ENCODE measurements at places on chromosomes 1 and 21. TPM values are rescaled to one million over a fixed set of nuclear protein-coding genes. Genes with fewer than 3 reads are reported as not detected.

The ST6GALNAC5 gene
- 15.2 TPM for polyA plus RNA-seq

The OPTC gene
- polyA plus RNA-seq: not detected

The HSPA6 gene
- 0.93 TPM for polyA plus RNA-seq

GRCh38 chr1:31011719-31012118 is 53.8 kb downstream of the PUM1 start:
- DNase-seq: no peak

The BTBD19 gene
- polyA plus RNA-seq: 10.5 TPM

The ZC3H12A gene
- 0.65 TPM for polyA plus RNA-seq

DNA sequence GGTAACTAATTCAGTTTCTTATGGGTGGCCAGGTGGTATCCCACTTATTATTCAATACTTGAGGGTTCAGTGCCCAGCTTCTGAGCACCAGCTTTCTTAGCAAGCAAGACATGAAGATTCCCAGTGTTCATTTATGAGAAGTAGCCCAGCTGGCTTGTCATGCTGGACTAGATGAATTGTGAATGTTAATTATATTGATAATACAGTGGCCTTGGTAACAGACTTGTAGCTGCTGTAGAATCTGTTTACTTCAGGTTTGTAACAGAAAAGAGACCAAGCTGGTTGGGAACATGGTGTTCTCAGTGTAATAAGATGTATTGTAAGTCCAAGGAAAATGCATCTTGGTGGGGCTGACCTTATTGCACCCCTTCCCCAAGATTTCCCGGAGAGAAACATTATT is 10.1 kb downstream of the AHCYL1 start:
- DNase-seq: no peak

GRCh38 chr21:34880401-34880800 is 168.7 kb downstream of the RUNX1 start:
- DNase-seq: no peak

GRCh38 chr1:181798191-181798926 is 263.2 kb downstream of the ZNF648 start:
- no peak for DNase-seq

The RGS1 gene
- 13.1 TPM for polyA plus RNA-seq

The PGBD2 gene
- polyA plus RNA-seq: 7.2 TPM

GRCh38 chr1:62796221-62796620 is 12.3 kb downstream of the ATG4C start:
- no peak for DNase-seq

The ADAM30 gene
- polyA plus RNA-seq: not detected

- no peak for DNase-seq
Observed at GRCh38 chr21:41730367-41730765, 36.5 kb downstream of the RIPK4 start.

DNA sequence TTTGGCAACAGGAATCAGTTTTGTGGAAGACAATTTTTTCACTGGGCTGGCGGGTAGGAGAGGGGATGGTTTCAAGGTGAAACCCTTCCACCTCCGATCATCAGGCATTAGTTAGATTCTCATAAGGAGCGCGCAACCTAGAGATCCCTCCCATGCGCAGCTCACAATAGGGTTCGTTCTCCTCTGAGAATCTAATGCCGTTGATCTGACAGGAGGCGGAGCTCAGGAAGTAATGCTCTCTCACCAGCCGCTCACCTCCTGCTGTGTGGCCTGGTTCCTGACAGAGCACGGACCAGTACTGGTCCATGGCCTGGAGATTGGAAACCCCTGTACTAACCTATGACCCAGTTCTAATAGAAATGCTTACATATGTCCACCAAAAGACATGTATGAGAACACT is 96.6 kb upstream of the KIAA1614 start:
- no peak for DNase-seq

DNA sequence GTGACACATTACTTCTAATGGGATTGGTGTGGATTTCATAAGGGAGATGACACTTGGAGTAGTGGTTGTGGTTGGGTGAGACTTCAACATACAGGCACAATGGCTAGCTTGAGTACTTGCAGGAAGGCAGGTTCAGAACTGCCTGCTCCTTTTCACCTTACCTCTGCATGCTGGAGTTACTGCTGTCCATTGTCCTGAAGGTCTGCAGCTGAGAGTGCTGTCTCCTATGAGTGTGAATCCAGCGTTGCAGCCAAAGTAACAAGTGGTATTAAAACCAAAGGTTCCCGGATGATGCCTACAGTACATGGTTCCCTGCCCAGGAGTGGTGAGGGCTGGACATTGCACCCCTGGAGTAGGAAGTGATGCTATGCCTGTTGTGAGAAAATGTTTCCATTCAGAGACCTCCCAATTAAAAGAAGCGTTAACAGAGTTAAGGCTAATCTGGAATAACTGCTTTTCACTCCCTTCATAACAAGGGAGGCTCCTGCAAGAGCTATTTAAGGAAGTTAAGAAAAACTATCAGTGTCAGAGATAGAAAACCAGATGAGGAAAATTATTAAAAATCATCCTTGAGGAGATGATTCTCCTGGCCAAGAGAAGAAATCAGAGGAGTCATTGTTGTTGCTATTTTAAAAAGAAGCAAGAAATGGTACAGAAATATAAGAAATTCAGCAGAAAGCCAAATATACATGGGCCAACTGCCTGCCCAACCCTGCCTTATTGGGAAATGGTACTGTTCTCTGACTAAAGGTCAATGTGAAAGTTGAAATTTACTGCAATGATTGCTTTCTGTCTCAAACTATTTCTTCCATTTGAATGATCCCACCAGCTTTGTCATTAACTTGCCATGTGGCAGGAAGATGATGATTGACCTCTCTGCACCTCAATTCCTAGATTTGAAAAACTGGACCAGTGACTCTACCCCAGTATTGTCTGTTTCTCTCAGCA is 9.8 kb upstream of the F5 start:
- DNase-seq: no peak

GRCh38 chr1:58885998-58886397 is 102.2 kb upstream of the JUN start:
- DNase-seq: no peak

- DNase-seq: no peak
Observed at GRCh38 chr1:110341146-110341871, 2.1 kb downstream of the RBM15 start.

DNA sequence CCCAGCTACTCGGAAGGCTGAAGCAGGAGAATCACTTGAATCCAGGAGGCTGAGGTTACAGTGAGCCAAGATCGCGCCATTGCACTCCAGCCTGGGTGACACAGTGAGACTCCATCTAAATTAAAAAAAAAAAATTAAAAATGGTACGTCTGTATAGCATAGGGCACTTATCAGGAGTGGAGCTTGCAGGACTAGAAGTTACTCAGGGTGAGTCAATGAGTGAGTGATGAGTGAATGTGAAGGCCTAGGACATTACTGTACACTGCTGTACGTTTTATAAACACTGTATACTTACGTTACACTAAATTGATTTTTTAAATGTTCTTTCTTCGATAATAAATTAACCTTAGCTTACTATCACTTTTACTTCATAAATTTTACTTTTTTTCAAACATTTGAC is 183.6 kb downstream of the NR5A2 start:
- no peak for DNase-seq

DNA sequence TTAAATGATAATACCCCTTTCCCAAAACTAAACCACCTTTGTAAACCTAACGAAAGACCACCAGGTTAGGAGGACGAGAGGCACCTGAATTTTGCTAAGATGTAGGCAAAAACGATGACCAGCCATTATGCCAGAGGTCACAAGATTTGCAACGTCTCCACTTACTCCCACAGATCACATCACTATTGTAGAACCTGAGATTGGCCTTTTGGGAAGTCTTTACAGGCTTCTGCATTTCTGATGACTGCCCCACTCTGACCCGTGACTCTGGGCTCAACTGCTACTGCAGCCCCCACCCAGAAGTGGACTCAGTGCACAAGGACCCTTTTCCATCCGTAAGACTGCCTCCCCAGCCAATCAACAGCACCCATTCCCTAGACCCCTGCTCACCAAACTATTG is 36.4 kb upstream of the COL6A2 start:
- DNase-seq: no peak

The S100A5 gene
- polyA plus RNA-seq: not detected

DNA sequence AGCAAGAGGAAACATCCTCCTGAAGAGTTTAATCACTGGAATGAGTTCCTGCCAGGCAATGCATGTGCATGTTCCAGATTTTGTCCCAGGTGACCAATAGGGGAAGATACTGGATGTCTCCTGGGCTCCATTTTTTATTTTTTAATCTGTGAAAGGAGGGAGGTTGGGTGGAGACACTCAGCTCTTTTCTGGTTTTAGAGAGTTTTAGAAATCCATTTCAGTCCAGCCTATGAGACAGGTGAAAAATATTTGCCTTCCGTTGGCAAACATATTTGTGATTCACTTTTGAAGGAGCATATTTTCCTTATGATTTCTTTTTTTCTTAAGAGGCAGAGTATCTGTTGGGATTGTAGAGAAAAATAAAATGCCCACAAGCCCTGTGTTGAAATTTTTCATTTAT is 70.7 kb downstream of the ABCA4 start:
- no peak for DNase-seq

DNA sequence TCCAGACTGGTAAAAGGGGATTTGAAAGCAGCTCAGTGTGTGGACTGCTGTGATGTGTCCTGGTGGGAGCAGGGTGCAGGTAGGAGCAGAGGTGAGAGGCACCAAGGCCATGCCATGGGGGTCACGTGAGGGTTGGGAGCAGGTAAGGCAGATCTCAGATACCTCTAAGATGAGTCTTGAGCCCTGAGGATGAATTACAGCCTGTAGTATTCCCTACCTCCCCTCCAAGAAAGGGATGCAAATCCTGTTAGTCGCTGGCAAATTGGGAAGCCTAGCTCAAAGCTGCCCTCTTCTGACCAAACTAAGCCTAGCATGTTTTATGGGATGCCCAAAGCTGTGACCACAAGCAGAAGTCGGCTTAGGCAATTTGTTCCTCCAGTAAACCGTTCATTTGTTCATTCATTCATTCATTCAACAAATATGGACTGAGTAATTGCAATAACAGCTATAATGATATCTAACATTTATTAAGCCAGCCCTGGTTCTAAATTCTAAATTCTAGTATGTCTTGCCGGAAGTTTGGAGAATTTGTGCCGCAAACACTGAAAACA is 3.9 kb upstream of the NUAK2 start:
- DNase-seq: peak; percentile 91

DNA sequence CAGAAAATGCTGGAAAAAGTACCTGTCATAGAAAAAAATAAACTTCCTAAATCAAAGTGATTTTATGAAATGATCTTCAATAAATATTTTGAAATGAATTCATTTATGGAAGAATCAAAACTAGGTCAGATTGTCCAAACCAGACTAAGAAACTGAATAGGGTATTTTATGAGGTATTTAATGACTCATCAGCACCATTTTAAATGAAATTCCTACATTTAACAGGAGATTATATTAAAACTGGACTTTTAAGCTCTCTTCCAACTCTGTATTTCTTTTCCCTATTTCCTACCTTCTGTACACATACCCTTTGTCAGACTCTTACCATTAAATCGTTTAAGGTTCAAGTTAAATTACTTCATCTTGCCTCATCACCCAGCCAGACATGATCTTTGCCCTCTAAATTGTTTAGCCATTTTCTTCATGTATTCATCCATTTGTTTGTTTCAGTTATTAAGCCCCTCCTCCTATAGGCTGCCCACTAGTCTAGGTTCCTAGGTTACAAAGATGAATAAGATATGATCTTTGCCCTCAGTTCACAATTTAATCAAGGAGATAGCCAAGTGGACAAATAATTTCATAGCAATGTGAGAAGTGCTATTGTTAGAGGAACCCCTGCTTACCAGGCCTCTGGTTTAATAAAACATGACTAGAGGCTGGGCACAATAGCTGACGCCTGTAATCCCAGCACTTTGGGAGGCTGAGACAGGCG is 25.0 kb downstream of the TATDN3 start:
- DNase-seq: no peak

DNA sequence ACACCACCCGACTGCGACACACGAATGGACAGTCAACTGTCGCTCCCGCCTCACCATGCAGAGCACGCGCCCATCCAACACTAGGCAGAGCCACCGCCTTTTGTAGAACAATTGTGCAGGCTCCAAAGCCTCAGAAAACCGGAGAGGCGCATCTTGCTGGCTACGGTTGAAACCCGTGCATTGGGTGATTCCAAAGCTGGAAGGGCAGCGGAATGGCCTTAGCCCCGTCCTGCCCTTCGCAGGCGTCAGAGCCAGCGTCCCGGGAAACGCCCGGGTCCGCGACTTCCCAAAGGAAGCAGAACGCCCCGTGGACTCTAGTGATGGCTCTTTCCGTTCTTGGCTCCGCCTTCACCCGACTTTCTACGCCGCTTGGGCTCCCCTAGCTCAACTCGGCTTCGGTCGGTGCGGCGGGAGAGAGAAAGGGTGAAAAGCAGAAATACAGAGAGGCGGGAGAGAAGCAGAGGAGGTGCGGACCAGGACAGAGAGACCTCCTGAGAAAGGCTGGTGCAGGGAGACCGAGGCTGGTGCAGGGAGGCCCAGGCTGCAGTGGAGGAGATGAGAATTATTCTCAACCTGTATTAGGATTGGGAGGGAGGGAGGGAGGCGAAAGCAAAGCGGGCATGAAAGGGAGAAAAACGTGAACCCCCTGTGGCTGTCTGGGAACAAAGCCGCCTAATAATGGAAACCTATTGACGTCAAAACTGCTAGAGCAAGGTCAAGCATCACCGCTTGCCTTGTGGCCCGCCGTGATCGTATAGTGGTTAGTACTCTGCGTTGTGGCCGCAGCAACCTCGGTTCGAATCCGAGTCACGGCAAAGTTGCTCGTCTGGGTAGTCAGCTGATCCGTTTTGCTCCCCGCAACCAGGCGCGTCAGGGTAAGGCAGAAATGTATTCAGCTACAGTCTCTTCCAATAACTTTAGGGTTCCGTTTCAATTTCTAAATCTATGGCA is 99.5 kb downstream of the PRKAB2 start:
- peak; percentile 78 for DNase-seq

DNA sequence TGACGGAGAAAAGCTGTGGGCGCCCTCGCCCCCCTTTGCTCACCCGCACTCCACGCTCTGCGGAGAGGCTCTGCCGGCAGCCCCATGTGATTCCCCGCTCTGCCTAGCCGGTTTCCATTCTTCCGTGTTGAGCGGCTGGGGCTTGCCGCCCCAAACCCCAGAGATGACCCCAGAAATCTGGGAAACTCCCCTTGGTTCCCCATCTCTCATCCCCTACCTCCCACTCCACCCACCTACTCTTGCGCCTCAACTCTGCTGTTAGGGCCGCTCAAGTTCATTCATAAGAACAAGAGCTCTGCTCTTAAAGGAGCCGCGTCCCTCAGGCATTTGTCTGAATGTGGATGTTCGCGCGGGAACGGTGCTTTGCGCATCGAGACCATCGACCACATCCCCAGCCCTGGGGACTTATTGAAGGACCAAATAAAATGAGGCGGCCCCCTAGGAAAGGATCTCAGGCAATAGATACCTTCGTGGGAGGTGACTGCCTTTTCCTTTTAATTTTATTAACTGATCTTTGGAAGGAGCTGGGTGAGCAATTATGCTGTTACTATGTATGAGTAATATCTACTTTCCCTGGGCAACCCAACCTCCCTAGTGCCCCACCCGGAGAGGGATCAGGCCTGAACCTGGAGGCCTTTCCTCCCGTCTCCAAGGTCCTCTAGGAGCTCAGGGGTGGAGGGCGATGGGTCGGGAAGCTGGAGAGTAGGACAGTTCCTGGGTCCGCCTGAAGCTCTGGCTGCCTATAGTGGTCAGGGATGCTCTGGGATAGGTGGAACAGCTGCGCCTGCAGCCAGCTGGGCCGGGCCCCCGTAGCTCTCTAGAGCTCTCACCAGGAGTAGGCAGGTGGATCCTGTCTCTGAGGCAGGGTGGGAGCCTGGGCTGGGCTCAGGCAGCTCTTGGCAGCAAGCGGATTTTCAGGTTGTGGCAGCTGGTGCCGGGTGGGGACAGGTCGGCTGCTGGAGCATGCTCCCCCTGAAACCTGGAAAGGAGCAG is 898 bp downstream of the MFSD2A start:
- peak; percentile 83 for DNase-seq
